Testis (tissue), 5 donors: ENCODE measurements at places on chromosomes 3 and 15. TPM values are rescaled to one million over a fixed set of nuclear protein-coding genes. Genes with fewer than 3 reads are reported as not detected.

DNA sequence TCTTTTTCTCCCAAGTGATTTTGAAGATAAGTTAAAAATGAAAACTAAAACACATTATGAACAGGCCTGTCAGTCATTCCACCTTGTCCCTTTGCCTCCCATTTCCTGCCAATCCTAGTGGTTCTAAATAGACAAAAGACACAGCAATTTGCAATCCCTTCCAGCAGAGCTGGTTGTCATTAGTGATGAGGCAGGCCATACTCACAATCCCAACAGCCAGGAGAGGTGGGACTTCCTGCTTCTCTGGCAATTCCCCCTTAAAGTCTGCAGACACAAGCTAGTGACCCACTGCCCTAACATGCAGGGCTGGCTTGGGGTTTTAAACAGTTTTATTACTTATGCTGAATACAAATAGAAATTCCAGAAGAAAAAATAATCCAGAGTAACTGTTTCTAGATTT lies 38.4 kb upstream of the RBP1 start:
- no peaks in the 10 kb centered on the region for H3K4me1 ChIP-seq
- no peak overlapping the region for H3K4me3 ChIP-seq
- H3K27me3 ChIP-seq = no peaks in the 10 kb centered on the region
- DNase-seq = no peak
- H3K27ac ChIP-seq = no peak overlapping the region
- no peaks in the 10 kb centered on the region for H3K36me3 ChIP-seq

DNA sequence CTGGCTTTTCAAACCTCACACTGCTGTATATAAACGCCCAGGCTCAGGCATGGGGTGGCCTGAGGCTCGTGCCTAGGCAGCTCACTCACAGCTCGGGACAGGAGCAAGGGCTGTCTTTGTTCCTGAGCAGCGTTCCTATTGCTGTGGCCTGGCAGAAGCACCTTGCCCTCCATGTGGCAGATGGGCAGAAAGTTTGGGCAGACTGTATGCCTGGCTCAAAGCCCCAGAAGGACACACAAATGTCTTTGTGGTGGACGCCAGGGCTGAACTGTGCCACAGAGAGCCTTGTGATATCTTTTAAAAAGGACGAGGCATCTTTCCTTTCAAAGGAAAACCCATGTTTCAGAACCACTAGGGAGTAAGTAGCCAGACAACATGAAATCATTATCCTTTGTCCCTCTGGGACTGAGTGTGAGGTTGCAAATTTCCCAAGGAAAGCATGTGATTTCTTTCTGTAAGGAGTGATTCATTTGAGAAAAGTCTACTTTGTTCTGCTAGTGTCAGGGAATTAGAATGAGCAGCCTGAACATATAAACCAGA lies 29.3 kb upstream of the UBE2E1 start:
- DNase-seq = no peak
- no peak overlapping the region for H3K27ac ChIP-seq

GRCh38 chr3:126908752-126909275 lies 74.1 kb upstream of the PLXNA1 start:
- DNase-seq = no peak
- H3K36me3 ChIP-seq = no peaks in the 10 kb centered on the region
- H3K4me3 ChIP-seq = no peak overlapping the region

- H3K4me3 ChIP-seq = no peak overlapping the region
- DNase-seq = no peak
- no peak overlapping the region for H3K27ac ChIP-seq
Observed at GRCh38 chr3:173819368-173819767, 421.8 kb downstream of the NLGN1 start.

GRCh38 chr3:118938183-118938961 lies 96.3 kb downstream of the IGSF11 start:
- H3K27me3 ChIP-seq = no peaks in the 10 kb centered on the region
- no peaks in the 10 kb centered on the region for H3K36me3 ChIP-seq
- H3K4me3 ChIP-seq = no peak overlapping the region
- peaks cover 10% of the 10 kb centered on the region for H3K4me1 ChIP-seq

GRCh38 chr3:73766599-73767381 lies 142.0 kb upstream of the PDZRN3 start:
- no peaks in the 10 kb centered on the region for H3K36me3 ChIP-seq
- H3K27me3 ChIP-seq = no peaks in the 10 kb centered on the region
- peak overlapping the region; percentile 75 for H3K27ac ChIP-seq
- H3K4me3 ChIP-seq = peak overlapping the region; percentile 14
- no peaks in the 10 kb centered on the region for H3K4me1 ChIP-seq
- DNase-seq = no peak

GRCh38 chr15:39153058-39153714 lies 427.7 kb upstream of the THBS1 start:
- DNase-seq = no peak
- H3K4me1 ChIP-seq = no peaks in the 10 kb centered on the region
- H3K27ac ChIP-seq = no peak overlapping the region
- H3K36me3 ChIP-seq = no peaks in the 10 kb centered on the region
- no peaks in the 10 kb centered on the region for H3K27me3 ChIP-seq
- no peak overlapping the region for H3K4me3 ChIP-seq

APPL1 gene
- total RNA-seq = 47.4 TPM

DNA sequence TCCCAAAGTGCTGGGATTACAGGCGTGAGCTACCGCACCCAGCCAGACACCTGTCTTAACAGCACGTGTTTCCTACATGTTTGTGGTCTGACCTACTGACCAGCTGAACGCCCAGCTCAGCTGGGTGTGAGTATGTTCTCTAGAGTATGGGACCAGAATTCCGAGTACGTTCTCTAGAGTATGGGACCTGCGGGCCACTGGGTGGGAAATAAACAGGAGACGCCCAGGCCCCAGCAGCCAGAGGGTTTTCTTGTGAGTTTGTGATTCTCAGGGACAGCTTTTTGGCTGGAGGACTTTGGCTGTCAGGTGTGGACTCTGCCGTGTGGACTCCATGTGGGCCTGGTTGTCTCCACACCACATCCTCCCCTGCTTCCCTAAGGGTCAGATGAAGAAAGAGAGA lies 87.3 kb downstream of the CHRD start:
- H3K27ac ChIP-seq = no peak overlapping the region
- H3K27me3 ChIP-seq = no peaks in the 10 kb centered on the region
- DNase-seq = no peak
- no peaks in the 10 kb centered on the region for H3K36me3 ChIP-seq

DNA sequence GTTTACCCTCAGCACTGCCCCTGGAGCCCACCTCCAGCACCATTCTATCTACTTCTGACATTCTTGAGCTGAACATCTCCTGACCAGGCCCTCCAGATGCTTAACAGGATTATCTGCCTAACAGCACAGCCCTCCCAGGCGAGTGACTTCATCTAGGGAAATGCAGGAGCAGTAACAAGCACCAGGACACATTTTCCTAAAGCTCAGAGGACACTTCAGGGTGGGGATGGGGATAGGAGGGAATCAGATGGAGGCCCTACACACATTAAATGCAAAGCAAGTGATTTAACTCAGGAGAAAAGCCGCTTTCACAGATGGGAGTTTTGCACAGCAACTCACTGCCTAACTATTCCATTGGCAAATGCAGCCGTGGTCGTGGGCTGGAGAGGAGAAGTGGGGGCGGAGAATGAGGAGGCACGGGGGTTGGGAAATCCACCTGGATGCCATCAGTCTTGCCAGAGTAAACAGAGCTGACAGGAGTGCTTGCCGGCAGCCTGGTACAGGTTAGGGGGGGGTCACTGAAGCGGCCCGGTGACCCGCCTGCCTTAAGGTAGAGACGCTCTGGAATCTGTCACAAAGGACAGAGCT lies 21.3 kb upstream of the BNC1 start:
- no peak overlapping the region for H3K27ac ChIP-seq
- H3K36me3 ChIP-seq = no peaks in the 10 kb centered on the region
- no peak for DNase-seq
- no peaks in the 10 kb centered on the region for H3K27me3 ChIP-seq

RASGRP1 gene
- total RNA-seq = 9.2 TPM

PLCH1 gene
- total RNA-seq = 23.2 TPM

GRCh38 chr3:73894474-73895213 lies 269.9 kb upstream of the PDZRN3 start:
- H3K27me3 ChIP-seq = no peaks in the 10 kb centered on the region
- no peaks in the 10 kb centered on the region for H3K36me3 ChIP-seq
- H3K4me1 ChIP-seq = no peaks in the 10 kb centered on the region
- H3K4me3 ChIP-seq = no peak overlapping the region
- no peak for DNase-seq

SCG5 gene
- 10.6 TPM for total RNA-seq

GRCh38 chr15:25091421-25092158 lies 136.8 kb downstream of the SNRPN start:
- H3K27ac ChIP-seq = no peak overlapping the region
- no peak overlapping the region for H3K4me3 ChIP-seq
- DNase-seq = no peak
- H3K36me3 ChIP-seq = no peaks in the 10 kb centered on the region

DNA sequence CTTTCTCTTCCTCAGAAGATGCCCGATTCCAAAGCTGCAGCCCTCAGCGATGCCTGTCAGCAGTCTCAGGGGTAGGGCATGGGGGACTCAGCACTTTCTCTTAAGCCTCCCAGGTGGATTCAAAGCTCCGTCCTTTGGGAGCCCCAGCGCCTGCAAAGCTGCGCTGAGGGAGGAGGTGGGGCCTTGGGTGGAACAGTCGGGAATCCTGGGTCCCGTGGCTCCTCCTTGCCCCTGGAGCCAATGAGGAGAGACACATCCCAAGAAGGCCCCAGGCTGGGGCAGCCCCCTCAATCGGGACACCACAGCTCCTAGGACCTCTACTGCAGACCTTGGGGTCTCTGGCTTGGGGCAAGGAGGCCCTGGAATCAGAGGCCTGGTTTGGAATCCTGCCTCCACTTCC lies 227.5 kb upstream of the IGF1R start:
- DNase-seq = no peak
- H3K27me3 ChIP-seq = no peaks in the 10 kb centered on the region
- H3K4me1 ChIP-seq = peaks cover 10% of the 10 kb centered on the region
- no peaks in the 10 kb centered on the region for H3K36me3 ChIP-seq

DNA sequence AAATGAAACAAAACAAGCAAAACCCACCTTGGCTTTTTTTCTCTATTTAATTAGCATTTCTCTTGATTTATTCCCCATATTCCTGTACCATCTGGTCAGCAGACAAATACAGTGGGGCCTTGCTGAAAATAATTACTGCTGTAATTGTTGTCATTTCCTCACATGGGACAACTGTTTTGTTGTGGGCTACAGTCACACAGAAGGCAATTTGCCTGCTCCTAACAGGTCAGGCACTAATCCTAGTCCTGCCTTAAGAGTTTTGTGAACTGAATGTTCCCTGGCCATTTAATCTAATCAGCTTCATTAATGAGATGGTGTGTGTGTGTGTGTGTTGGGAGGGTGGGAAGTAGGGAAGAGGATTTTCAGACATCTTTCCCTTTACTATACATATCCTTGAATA lies 11.6 kb downstream of the TRPC1 start:
- H3K36me3 ChIP-seq = no peaks in the 10 kb centered on the region
- H3K4me1 ChIP-seq = no peaks in the 10 kb centered on the region
- no peaks in the 10 kb centered on the region for H3K27me3 ChIP-seq

FAM43A gene
- 13.1 TPM for total RNA-seq

- no peak overlapping the region for H3K27ac ChIP-seq
- H3K27me3 ChIP-seq = no peaks in the 10 kb centered on the region
- no peaks in the 10 kb centered on the region for H3K36me3 ChIP-seq
- no peak overlapping the region for H3K4me3 ChIP-seq
Observed at GRCh38 chr3:2441558-2441957, 342.9 kb downstream of the CNTN4 start.

DNA sequence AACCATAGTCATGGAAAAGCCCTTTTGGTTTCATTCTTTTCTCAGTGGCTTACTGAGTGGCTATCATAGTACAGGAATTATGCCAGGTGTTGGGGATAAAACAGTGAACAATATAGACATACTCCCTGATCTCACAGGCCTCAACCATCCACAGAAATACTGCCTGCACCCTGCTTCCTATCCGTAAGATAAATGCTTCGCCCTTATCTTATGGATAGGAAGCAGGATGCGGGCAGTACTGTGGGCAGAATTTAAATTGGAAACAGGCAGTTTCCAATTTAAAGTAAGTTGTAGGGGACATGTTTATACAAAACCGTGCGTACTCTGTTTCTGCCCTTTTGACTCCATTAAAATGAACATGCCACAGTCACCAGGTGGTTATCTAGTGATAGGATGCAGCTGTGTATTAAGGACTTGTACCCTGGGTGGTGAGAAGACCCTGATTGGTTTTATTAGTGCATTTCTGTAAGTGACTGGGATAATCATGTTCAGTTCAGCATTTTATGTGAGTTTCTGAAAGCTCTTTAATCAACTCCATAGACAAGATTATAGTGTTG lies 141.8 kb upstream of the BHLHE40 start:
- H3K36me3 ChIP-seq = no peaks in the 10 kb centered on the region
- no peak overlapping the region for H3K27ac ChIP-seq
- H3K4me1 ChIP-seq = no peaks in the 10 kb centered on the region

DNA sequence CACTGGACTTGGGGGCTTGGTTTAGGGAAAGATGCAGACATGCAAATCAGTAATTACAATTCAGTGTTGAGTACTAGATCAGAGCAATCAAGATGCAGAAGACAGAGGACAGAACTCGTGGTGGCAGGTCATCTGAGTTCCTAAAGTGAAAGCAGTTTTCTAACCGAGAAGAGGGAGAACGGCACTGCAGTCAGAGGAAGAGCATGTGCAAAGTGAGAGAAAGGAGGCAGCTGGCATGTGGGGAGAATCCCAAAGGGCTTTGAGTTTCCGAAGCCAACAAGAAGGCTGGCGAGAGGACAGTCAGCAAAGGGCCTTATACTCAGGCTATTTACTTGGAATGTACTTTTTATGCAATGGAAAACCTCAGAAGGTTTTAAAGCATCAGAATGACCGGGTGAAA lies 87.0 kb downstream of the ANP32A start:
- no peaks in the 10 kb centered on the region for H3K36me3 ChIP-seq
- no peak for DNase-seq
- no peak overlapping the region for H3K27ac ChIP-seq
- H3K27me3 ChIP-seq = no peaks in the 10 kb centered on the region
- H3K4me3 ChIP-seq = no peak overlapping the region

GRCh38 chr3:142849148-142849547 lies 39.7 kb downstream of the PCOLCE2 start:
- peaks cover 14% of the 10 kb centered on the region for H3K4me1 ChIP-seq
- no peak overlapping the region for H3K4me3 ChIP-seq
- no peaks in the 10 kb centered on the region for H3K36me3 ChIP-seq
- no peak for DNase-seq
- H3K27me3 ChIP-seq = no peaks in the 10 kb centered on the region
- H3K27ac ChIP-seq = no peak overlapping the region

- no peak for DNase-seq
- no peak overlapping the region for H3K4me3 ChIP-seq
- no peaks in the 10 kb centered on the region for H3K27me3 ChIP-seq
- H3K4me1 ChIP-seq = no peaks in the 10 kb centered on the region
- no peaks in the 10 kb centered on the region for H3K36me3 ChIP-seq
Observed at GRCh38 chr3:99313485-99313884, 324.9 kb upstream of the COL8A1 start.

DNA sequence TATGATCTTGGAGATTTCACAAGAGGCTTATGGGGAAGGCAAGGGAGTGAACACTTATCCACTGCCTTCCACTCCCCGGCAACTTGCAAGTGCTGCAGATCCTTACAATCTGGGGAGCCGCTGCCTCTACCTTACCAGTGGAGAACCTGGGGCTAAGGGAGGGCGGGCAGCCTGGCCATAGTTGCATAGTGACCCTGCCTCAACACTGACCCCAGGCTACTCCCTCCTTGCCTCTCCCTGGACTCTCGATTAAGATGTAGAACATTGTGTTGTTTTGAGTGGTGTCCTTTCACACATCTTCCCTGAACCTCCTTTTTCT lies 30.6 kb downstream of the SLC6A11 start:
- H3K36me3 ChIP-seq = no peaks in the 10 kb centered on the region
- H3K27ac ChIP-seq = no peak overlapping the region
- H3K27me3 ChIP-seq = no peaks in the 10 kb centered on the region
